ENCODE measurements at places on chromosomes 1 and 21.

DNA sequence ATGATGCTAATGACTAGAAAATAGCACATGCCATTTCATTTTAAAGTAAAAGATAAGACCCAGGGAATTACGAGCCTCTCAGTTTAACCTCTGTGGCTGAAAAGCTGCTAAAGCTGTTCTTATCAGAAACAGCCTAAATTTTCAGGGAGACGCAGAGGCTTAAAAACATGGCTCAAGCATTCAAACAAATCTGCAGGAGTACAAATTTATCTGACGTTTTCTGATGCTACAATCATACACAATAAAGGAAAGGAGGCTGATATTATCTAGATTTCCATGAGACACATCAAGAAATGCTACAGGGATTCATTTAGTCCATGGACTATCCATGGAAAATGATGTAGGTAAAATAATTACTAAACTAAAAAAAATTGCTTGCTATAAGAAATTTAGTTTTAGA lies 65.3 kb upstream of the SCYL3 start:
- DNase-seq, result no peak

DNA sequence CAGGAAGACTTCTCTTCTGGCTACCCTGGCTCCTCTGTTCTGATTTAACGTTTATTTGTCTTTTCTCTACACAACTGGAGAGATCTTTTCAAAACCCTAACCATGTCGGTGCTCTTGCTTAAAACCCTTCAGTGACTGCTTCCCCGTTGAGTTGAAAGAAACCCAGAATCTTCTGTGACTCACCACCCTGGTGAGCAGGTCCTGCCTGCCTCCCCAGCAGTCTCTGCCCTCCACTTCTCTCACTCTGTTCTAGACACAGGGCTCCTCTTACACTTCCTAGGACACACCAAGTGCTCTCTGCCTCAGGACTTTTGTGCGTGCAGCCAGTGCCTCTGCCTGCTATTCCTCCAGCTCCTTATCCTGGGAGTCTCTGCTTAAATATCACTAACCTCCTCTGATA lies 131.4 kb downstream of the IER5 start:
- no peak for DNase-seq

GRCh38 chr1:119910618-119911017 lies 14.3 kb upstream of the ADAM30 start:
- DNase-seq, result no peak

GRCh38 chr1:65243491-65243890 lies 65.9 kb upstream of the DNAJC6 start:
- DNase-seq, result no peak

DNA sequence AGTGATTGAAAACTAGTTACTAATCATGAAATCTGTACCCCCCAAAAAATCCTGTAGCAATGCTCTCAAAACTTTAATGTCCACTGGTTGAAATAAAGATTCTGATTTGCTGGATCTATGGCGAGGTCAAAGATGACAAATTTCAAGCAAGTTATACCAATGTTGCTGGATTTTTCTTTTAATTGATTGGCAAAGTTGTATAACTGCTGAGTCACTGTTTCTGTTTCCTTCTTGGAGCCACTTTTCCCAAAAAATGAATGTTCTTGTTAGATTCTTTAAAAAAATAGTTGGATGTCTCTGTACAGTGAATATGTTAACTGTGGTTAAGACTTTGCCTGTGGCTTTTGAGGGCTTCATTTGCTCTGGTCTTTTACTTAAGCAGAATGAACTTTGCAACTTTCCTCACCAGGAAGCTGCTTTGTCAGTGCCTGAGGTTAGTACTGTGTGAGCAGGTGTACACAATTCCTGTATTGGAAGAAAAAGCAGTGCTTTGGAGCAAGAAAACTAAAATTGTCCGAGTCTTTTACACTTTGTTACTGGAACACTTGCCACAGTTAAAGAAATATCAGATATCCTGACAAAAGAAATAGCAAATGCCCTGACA lies 1211.9 kb downstream of the MRPL39 start:
- no peak for DNase-seq

- no peak for DNase-seq
These were observed 394.8 kb downstream of the PTPRC start for GRCh38 chr1:199033661-199034060.

- DNase-seq, result no peak
These were observed 63.1 kb downstream of the PTGFR start for GRCh38 chr1:78553859-78554258.

Measured in GM13977 (cell line).